ENCODE measurements at places on chromosomes 16 and 17. TPM values are rescaled to one million over a fixed set of nuclear protein-coding genes. Genes with fewer than 3 reads are reported as not detected.

DNA sequence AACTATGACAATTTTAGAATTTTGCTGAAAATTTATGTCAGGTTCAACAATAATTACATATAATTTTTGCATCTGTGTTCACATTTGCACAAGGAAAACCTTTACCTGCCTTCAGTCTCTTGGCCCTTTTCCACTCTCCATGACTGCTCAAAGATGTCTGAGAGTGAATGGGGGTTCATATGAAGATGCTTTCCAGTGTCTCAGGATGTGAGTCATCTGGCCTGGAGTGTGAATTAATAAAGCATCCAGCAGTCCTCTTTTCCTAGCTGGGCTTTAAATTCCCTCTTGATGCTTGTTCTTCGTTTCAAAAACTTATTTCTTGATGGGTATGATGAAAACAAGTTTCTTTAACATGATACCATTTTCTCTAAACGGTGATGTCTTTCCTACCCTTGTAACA is 99.9 kb downstream of the CDK5R1 start:
- H3K36me3 ChIP-seq: no peaks in the 10 kb centered on the region
- DNase-seq: peak; percentile 83
- peaks cover 15% of the 10 kb centered on the region for H3K4me1 ChIP-seq
- H3K27me3 ChIP-seq: no peaks in the 10 kb centered on the region
- peak overlapping the region; percentile 29 for H3K27ac ChIP-seq

GRCh38 chr16:74807052-74807646 is 32.5 kb upstream of the FA2H start:
- peaks cover 23% of the 10 kb centered on the region for H3K27me3 ChIP-seq
- no peak for DNase-seq
- H3K36me3 ChIP-seq: no peaks in the 10 kb centered on the region
- no peaks in the 10 kb centered on the region for H3K4me1 ChIP-seq
- H3K4me3 ChIP-seq: no peak overlapping the region
- H3K27ac ChIP-seq: no peak overlapping the region

DNA sequence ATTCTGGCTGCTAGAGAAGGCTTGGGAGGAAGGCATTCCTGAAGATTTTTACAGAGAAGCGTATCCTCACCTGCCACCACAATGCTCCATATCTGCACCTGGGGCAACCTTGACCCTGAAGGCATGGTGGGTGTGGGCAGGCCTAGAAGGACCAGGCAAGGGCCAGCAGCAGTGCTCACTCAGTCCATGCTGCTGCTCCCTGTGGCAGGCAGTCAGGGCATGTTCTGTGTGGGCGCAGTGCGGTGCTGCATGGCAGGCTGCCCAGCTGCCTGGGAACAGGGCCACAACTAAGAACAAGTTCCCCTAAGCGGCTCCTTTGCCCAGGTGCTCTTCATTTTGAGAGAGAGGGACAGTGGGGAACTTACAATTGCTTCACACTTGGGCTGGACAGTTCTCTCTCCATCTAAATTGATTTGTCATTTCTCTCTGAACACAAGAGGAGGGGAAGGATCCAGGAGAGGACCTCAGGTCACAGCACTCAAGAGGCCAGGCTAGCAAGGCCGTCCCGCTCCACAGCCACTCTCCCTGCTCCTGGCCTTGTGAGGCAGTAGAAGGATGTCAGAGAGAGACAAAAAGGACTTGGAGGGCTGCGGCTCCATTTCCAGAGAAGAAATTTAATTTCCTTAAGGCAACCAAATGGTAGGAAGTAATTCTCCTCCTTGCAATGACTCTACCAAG is 158.8 kb downstream of the AATF start:
- H3K27me3 ChIP-seq: no peaks in the 10 kb centered on the region
- H3K4me1 ChIP-seq: peaks cover 10% of the 10 kb centered on the region

- no peaks in the 10 kb centered on the region for H3K36me3 ChIP-seq
- peaks cover 22% of the 10 kb centered on the region for H3K4me1 ChIP-seq
- no peak for DNase-seq
- no peak overlapping the region for H3K4me3 ChIP-seq
- no peaks in the 10 kb centered on the region for H3K27me3 ChIP-seq
Measured at GRCh38 chr16:521381-522210, 5.9 kb upstream of the CAPN15 start.

- no peak for DNase-seq
- no peak overlapping the region for H3K27ac ChIP-seq
- no peak overlapping the region for H3K4me3 ChIP-seq
Measured at GRCh38 chr17:83096401-83097224, 17.2 kb downstream of the METRNL start.

DNA sequence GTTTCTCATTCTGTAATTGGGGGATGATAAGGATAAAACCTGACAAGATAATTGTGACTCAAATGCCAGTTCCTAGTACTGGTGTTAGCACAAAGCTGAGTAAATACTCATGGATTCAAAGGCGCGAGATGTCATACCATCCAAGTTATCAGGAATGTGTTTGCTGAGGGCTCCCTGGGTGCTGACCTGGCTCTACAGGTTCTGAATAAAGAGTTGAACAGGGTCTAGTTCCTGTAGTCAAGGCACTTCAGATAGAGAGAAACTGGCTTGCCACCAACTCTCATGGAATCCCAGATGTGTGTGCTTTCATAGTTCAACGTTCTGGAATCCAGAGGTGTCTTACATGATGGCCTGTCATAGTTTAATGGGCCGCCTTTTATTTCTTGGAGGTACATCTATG is 141.6 kb downstream of the PRKCA start:
- no peaks in the 10 kb centered on the region for H3K27me3 ChIP-seq
- DNase-seq: no peak
- peaks cover 6% of the 10 kb centered on the region for H3K4me1 ChIP-seq
- no peak overlapping the region for H3K4me3 ChIP-seq
- H3K36me3 ChIP-seq: no peaks in the 10 kb centered on the region
- H3K27ac ChIP-seq: no peak overlapping the region

GRCh38 chr17:41211845-41212466 is 14.5 kb upstream of the KRTAP9-2 start:
- no peaks in the 10 kb centered on the region for H3K36me3 ChIP-seq
- no peaks in the 10 kb centered on the region for H3K27me3 ChIP-seq
- H3K4me1 ChIP-seq: peaks cover 9% of the 10 kb centered on the region
- DNase-seq: peak; percentile 70
- H3K4me3 ChIP-seq: no peak overlapping the region
- no peak overlapping the region for H3K27ac ChIP-seq

DNA sequence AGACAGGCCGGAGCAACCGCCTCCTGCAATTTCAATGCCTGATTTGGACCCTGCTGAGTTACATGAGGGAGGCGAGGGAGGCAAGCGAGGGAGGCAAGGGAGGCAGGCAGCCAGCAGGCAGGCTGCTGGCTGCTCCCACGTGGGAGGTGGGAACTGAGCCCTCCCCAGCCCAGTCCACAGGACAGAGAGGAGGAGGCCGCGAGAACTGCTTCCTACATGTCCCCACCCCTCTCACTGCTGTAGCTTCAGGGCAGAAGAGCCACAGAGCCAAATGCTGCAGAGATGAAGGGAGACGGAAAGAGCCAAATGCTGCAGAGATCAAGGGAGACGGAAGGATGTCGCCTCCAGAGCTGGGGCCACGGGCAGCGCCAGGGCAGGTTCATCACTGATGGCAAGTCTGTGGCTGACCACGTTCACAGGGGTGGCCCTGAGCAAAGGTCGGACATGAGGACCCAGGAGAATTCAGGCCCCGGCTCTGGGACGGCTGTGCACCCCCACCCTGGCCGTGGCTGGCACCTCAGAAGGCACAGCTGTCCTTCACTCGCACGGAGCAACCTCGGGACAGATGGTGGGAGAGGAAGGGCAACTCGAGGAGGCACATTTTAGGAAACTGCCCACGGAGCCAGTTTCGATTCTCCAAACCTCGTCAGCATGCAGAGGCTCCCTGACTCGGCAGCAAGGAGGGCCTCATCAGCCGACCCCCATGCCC is 21.5 kb downstream of the RPH3AL start:
- H3K27me3 ChIP-seq: no peaks in the 10 kb centered on the region
- no peaks in the 10 kb centered on the region for H3K4me1 ChIP-seq
- 0 out of 2 replicates have a peak overlapping the region, but pooled peaks have one; percentile 45 for H3K4me3 ChIP-seq
- H3K36me3 ChIP-seq: no peaks in the 10 kb centered on the region

- no peak overlapping the region for H3K4me3 ChIP-seq
- no peaks in the 10 kb centered on the region for H3K27me3 ChIP-seq
- H3K4me1 ChIP-seq: peaks cover 35% of the 10 kb centered on the region
- peak overlapping the region; percentile 68 for H3K27ac ChIP-seq
- no peak for DNase-seq
- H3K36me3 ChIP-seq: peaks cover 64% of the 10 kb centered on the region
Measured at GRCh38 chr16:68299571-68300453, 10.9 kb downstream of the SLC7A6OS start.

DNA sequence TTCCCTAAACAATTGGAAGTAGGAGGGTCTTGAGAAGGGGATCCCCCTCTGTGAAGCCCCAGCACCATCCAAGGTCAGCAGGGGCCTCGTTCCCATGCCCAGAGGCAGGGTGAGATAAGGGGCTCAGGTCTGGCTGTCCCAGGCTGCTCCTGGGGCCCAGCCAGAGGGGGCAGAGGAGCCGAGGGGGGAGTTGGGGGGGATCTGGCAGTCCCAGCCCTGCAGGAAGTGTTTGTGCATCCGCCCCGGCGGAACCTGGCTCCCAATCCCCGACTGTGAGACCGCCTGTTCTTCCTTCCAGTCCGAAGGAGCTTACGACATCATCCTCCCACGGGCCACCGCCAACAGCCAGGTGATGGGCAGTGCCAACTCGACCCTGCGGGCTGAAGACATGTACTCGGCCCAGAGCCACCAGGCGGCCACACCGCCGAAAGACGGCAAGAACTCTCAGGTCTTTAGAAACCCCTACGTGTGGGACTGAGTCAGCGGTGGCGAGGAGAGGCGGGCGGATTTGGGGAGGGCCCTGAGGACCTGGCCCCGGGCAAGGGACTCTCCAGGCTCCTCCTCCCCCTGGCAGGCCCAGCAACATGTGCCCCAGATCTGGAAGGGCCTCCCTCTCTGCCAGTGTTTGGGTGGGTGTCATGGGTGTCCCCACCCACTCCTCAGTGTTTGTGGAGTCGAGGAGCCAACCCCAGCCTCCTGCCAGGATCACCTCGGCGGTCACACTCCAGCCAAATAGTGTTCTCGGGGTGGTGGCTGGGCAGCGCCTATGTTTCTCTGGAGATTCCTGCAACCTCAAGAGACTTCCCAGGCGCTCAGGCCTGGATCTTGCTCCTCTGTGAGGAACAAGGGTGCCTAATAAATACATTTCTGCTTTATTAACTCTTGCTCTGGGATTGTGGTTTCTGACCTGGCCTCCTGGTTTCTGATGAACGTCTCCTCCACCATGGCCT is 14.9 kb downstream of the GPRC5C start:
- peak; percentile 16 for DNase-seq
- no peak overlapping the region for H3K4me3 ChIP-seq
- no peaks in the 10 kb centered on the region for H3K4me1 ChIP-seq

GRCh38 chr16:74720579-74720978 is 19.9 kb upstream of the MLKL start:
- no peak overlapping the region for H3K4me3 ChIP-seq
- H3K27me3 ChIP-seq: no peaks in the 10 kb centered on the region
- no peak for DNase-seq
- H3K4me1 ChIP-seq: peaks cover 8% of the 10 kb centered on the region
- H3K27ac ChIP-seq: no peak overlapping the region

DNA sequence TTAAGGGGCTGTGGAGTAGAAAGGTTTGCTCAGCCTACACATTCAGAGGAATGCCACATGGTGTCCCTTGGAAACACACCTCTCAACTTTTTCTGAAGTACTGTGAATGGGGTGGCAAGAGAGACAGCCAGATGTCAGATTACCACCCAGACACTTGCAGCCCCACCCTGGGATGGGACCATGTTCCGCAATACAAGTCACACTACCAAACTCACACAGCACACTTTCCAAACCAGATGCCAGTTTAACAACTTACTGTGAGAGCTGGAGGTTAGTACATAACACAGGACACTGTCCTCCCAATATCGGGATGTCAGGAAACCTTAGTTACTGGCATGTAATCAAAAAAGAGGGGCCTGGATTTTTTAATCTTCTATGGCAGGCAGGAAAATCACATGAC is 7.9 kb downstream of the USP7 start:
- no peaks in the 10 kb centered on the region for H3K36me3 ChIP-seq
- H3K27ac ChIP-seq: peak overlapping the region; percentile 86
- no peak overlapping the region for H3K4me3 ChIP-seq
- no peaks in the 10 kb centered on the region for H3K27me3 ChIP-seq
- DNase-seq: peak; percentile 39
- peaks cover 63% of the 10 kb centered on the region for H3K4me1 ChIP-seq

DNA sequence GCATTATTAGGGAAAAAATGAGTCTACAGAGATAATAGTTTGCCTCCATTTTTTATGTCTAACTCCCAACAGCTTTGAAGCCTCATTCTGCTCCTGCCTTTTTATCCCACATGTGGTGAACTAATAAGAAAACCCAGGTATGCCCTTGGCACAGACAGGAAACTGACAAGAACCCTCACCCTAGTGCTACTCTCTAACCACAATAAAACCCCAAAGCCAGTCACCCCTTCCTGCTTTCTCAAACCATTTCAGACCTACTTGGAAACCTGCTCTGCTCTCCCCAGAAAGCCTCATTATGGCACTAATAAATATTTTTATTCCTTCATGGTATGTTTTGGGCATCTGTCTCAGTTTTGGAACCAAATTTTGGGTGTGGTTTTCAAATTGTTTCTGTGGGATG is 3.9 kb upstream of the MARVELD3 start:
- DNase-seq: no peak
- H3K4me3 ChIP-seq: no peak overlapping the region
- no peak overlapping the region for H3K27ac ChIP-seq
- no peaks in the 10 kb centered on the region for H3K4me1 ChIP-seq

DNA sequence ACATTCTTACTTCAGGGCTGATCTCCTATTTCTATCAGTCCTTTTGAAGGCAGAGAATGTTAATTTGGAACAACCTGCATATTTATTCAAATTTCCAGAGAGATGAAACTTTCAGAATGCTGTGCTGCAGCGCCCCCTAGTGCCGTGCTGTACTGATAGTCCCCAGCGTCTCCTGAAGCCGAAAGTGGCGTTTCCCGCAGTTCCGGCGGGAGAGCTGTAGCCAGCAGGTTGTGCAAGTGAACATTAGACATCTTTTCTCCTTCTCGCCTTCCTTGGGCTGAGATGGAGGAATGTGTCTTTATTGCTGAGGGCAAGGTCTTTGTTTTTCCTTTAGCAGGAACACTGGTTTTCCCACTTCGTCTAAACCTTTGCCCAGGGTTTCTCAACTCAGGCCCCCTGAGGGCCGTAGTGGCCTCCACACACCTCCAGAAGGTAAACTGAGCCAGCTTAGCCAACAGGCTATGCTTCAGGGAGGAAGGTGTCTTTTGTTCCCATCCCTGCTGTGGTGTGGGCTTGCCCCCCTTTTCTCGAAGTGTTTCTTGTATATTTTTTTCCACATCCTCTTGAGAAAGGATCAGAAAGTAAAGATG is 26.4 kb downstream of the USP10 start:
- no peaks in the 10 kb centered on the region for H3K27me3 ChIP-seq
- peak; percentile 91 for DNase-seq
- H3K4me3 ChIP-seq: no peak overlapping the region
- no peak overlapping the region for H3K27ac ChIP-seq
- no peaks in the 10 kb centered on the region for H3K36me3 ChIP-seq

MGAT5B gene
- total RNA-seq: 0.11 TPM

TP53TG3F gene
- total RNA-seq: not detected

OR1A1 gene
- not detected for total RNA-seq

MEFV gene
- total RNA-seq: not detected

Measured in GM23248 (cell line).